Daoy (cell line): ENCODE measurements at places on chromosomes 6 and 20. TPM values are rescaled to one million over a fixed set of nuclear protein-coding genes. Genes with fewer than 3 reads are reported as not detected.

SEL1L2 gene
- not detected in 2 replicates for total RNA-seq

PLA2G7 gene
- not detected in 2 replicates for total RNA-seq

- DNase-seq = no peak
Measured at GRCh38 chr6:153043719-153044118, 41.2 kb upstream of the MTRF1L start.

DNA sequence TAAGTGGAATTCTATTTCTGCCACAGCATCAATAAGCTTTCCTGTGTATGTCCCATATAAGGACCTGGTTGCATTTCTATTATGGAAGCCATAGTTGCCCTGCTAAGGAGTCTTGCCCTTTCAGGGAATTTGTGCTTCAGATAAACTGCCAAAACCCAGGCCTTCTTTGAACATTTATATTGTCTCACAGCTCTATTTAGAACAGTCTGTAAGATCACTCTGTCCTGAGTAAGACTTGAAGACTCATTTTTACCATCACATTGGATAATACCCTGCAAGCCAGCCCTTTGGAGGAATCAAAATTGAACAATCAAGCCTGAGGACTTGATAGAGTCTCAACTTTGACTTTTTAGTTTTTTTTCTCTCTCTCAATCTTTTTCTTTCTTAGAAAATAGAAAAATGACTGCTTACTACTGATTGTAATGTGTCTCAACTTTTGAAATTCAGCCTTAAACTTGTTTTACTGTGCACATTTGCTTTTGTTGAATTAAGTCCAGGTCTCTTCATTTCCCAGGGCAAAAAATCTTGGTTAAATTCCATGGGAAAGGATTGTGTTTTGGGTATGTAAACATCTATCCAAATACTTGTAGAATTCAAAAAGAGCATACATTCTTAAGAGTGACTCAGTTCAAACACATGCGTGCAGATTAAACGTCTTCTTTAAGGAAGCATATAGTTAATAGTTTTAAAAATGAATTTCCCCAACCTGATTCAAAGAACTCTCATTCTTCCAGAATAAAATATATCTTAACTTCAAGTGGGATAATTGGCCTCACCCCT, 91.2 kb downstream of the PLCB1 start:
- DNase-seq = no peak

DNA sequence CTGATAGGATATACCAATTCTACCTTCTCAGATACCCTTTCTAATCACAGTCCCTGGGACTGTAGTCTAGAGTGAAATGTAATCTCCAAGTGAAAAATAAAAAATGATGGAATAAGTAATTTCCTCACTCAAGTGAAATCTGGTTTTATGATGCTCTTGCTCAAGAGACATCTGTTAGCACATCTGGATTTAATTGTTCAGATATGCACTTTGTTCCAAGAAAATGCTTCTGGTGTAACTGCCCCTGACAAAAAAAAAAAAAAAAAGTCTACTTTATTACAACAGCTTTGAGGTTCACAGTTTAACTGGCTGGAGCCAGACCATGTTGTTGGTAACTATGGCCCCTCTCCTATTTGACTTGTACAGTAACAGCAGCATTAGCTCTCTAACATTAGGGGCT, 251.8 kb downstream of the BTBD9 start:
- no peak for DNase-seq

GRCh38 chr20:16864069-16864468, 115.9 kb downstream of the OTOR start:
- DNase-seq = no peak

- no peak for DNase-seq
Measured at GRCh38 chr6:67328269-67328668, 1306.8 kb upstream of the ADGRB3 start.

GRCh38 chr20:62668441-62669027, 26.2 kb downstream of the SLCO4A1 start:
- peak; percentile 72 for DNase-seq
